ENCODE measurements at places on chromosomes 2 and 18. TPM values are rescaled to one million over a fixed set of nuclear protein-coding genes. Genes with fewer than 3 reads are reported as not detected.

KIAA2012 gene
- 0.07 TPM for total RNA-seq

DNA sequence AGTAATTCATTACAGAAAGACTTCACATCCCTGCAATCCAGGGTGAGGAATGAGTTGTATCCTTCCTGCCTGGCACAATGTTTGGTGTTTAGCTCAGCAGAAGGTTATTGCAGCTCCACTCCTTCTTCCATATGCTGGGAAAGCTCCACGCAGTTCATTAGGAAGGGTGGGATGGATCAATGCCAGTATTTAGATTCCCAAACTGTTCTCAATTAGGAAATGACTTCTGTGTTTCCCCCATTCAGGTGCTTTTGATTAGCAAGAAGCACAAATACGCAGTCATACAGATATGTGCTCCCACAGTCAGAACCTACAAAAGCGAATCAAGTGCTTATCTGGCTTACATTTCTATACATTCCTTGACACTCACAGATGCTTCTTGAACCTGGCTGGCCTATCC, 340.6 kb downstream of the NYAP2 start:
- DNase-seq = no peak

RAPGEF4 gene
- total RNA-seq = 1.7 TPM

GRCh38 chr2:234514873-234515638, 18.2 kb upstream of the ARL4C start:
- DNase-seq = no peak

NT5DC4 gene
- total RNA-seq = not detected

DNA sequence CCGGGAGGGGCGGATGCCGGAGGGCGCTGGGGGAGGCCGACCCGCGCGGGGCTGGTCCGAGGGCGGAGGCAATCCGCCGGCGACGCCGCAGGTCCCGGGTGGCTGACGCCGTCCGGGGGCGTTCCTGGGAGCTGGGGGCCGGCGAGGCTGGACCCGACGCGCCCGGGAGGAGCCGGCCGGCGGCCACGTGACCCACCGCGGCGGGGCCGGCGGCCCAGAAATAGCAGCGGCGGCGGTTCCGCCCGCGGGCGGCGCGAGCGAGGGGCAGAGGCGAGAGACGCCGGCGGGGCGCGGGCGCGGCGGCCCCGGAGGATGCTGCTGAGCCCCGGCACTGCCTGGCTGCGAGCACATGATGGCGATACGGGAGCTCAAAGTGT, at the start of gene RAB31:
Gene RAB31, plus strand, starts transcription at position 245 of the 377 bp plus-strand sequence. Its CDS starts 105 bp downstream, at position 350.
- peak; percentile 40 for DNase-seq

- peak; percentile 28 for DNase-seq
These were observed 5.5 kb downstream of the SALL3 start for GRCh38 chr18:78984941-78985784.

All from neural crest cell (in vitro differentiated cells).